ENCODE measurements at places on chromosomes 11 and 22. TPM values are rescaled to one million over a fixed set of nuclear protein-coding genes. Genes with fewer than 3 reads are reported as not detected.
A peak's percentile ranks its signal among the peaks of the same experiment; 100 is the strongest.

GRCh38 chr11:14249121-14249963 is 109.6 kb downstream of the RRAS2 start:
- DNase-seq: peak; percentile 80

Gene LSP1
- total RNA-seq: 0.82 TPM

DNA sequence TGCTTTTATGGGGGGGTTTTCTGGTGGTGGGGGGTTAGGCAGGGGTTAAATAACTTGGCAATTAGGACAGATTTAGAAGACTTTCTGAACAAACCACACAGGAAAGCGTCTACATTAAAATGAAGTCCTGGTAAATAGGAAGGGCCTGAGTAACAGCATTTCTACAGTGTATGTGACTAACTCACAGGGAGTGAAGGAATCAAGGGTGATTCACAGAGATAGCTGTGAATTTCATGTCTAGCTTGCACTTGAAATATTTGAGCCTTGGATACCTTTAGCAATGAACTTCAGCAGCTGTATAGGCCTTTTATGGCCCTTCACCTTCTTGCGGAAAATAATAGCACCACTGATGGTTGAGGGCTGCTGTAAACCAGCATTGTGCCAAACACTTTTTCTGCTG is 26.1 kb upstream of the LDHA start:
- DNase-seq: no peak

DNA sequence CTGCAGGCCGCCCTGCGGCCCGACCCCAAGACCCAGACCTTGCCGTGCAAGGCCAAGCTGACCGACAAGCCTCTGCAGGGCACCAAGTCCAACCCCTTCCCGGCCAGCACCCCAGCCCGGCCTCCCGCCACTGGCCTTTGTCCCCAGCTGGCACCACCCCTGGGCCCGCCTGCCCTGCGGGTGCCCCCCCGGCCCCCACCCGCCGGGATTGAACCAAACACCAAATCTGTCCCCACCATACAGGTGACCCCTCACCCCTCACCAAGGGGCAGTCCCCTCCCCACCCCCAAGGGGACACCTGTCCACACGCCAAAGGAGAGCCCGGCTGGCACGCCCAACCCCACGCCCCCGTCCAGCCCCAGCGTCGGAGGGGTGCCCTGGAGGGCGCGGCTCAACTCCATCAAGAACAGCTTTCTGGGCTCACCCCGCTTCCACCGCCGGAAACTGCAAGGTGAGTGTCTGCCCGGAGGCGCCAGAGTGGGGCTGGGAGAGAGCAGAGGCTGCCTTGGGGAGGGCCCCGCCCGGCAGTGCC is 36.2 kb downstream of the MOB2 start:
- no peak for DNase-seq

DNA sequence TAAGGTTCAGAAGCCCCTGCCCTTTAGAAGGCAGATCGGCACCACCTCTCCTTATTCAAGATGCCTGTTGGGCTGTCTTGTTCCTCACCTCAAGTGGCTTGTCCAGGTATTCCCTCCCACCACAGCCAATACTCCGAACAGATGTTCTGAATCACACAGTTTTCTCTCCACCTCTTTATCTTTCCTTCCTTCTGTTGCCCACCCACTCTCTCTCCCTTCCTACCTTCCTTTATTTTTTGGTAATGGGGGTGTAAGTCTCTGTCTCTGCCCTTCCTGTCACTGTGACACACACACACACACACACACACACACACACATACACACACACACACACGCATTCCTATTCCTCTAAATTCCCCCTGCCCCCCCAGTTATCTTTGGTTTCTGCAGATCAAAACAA is 8.4 kb downstream of the BEST1 start:
- no peak for DNase-seq

Gene MS4A14
- total RNA-seq: not detected

GRCh38 chr11:27201454-27202302 is 161.1 kb downstream of the BBOX1 start:
- no peak for DNase-seq

Gene MS4A12
- not detected for total RNA-seq

GRCh38 chr11:112298535-112298934 is 37.9 kb upstream of the PLET1 start:
- no peak for DNase-seq

DNA sequence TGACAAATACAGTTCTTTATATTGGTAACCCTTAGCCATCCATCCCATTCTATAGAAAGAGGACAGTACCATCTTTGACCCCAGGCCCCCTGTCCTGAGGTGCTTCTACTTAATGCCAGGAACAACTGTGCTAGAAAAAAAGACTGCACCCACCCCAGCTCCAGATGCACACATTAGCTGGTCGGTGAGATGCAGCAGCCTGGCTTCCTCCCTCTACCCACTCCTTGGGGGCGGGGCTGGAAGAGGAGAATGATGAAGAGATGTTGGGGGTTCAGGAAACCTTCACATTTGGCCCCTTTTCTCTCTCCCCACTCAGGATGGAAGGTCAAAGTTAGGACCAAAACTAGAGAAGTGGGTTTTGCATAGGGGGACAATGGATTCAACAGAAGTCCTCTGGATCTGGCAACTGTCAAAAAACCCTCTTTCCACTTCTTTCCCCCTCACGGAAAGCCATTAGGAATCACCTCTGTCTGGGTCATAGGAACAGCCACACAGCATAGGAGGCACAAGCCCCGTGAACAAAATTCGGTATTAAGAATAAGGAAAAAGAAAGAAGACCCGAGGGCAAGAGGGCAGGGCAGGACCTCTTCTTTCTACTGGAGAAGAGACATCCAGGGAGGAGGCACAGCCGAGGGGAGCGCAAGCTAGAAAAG is 755 bp downstream of the NRIP3 start:
- no peak for DNase-seq

DNA sequence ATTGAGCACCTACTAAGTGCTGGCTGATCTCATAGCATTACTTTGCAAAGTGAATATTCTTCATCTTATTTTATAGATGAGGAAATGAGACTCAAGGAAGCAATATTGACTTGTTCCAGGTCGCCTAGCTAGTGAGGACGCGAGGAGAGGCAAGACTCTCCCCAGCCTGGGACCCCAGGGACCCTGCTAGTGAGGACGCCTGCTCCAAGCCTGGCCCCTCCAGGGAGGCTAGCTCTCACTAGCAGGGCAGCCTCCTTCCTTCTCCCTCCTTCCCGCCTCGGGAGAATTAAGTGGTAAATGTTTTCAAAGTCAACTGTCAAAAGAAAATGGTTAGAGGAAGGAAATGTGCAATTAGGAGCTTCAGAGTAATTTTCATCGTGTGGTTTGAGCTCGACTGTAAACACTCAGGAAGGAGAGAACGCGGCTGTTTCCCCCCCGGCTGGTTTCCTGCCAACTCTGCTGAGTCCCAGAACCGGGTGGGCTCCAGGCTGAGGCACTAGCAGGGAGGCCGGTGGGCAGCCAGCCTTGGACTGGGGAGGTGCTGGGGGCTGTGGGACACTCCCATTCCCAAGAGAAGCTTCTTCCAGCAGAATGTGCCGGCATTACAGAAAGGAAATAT is 17.9 kb downstream of the MYEOV start:
- DNase-seq: no peak

- DNase-seq: no peak
Measured at GRCh38 chr22:32410459-32410858, 1.6 kb downstream of the RTCB start.
